ENCODE measurements at places on chromosomes 12 and 14.

- no peak for DNase-seq
Measured at GRCh38 chr14:72462056-72462455, 431.8 kb downstream of the DPF3 start.

- peak; percentile 48 for DNase-seq
Measured at GRCh38 chr12:52870361-52871290, 21.8 kb upstream of the KRT78 start.

- no peak for DNase-seq
Measured at GRCh38 chr12:93097417-93097816, 168.3 kb upstream of the EEA1 start.

GRCh38 chr12:47714826-47715386 lies 9.1 kb upstream of the RPAP3 start:
- no peak for DNase-seq

DNA sequence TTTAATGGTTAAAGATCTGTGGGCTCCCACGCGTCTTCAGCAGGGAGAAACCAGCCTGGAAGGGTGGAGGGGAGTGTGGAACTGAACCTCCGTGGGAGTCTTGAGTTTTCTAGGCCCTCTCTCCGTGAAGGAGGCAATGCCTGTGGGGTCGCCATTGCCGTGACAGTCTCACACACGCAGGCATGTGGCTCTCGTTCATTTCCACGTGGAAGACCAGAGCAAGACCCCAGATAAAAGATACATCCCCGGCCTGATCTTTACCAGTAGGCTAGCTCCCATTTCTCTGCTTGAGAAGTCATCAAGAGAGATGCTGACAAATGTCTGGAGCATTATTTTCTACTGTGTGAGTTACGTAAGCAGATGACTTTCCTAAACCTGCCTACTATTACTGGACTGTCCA lies 491.7 kb upstream of the LMO3 start:
- DNase-seq: peak; percentile 0
